MCF 10A (cell line): ENCODE measurements at places on chromosomes 2 and 18.

- DNase-seq: no peak
These were observed 129.0 kb downstream of the CABYR start for GRCh38 chr18:24267878-24268277.

DNA sequence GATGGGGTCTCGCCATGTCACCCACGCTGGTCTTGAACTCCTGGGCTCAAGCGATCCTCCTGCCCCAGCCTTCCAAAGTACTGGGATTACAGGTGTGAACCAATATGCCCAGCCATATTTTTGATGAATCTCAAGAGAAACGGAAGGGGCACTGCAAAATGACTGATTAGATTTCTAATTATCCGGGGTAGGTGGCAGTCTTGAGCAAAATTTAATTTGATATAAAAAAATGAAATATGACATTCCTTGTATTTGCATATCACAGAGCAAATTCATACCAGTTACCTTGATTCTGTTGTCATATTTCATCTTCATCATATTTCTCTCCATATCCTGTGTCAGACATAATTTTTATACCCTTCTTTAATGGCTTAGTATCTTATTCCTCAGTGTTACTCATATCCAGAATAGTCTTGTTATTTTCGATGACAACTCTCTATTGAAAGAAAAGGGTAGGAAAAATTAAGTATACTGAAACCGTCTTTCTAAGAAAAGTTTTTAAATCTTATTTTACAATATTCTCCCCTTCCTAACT lies 30.0 kb upstream of the RTN4 start:
- no peak for DNase-seq

DNA sequence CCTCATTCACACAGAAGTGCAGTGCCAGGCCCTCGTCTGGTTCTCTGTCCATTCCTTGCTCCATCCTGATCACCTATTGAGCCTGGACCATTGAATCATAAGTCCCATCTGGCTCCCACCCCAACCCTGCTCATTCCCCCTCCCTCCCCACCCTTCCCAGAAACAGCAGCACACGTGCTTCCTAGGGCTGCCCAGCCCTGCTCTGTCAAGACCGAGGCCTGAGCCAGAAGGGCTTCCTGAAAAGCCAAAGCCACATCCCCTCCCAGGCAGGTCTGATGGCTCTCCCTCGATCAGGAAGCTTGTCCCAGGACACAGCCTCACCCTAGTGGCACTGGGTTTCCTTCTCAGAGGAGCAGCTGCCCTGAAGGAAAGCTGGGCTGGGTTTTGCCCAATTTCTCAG lies 79.8 kb upstream of the FZD7 start:
- DNase-seq: no peak

- DNase-seq: no peak
These were observed 29.4 kb upstream of the YWHAQ start for GRCh38 chr2:9660154-9660553.

DNA sequence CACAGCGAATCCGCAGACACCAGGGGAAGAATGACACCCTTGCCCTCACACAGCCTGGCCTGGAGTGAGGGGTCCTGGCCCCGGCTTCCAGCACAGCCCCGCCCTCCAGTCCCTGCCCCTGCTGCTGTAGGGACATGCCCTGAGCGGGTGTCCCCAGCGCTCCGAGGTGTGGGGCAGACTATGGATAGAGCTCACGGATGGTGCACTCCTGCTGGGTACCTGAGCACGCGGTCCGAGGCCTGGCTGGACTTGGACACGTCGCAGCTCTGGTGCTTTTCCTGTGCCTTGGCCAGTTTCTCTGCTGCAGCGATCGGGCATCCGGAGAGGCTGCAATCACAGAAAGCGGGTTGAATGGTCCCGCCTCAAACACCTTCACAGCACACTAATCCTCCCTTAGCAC lies 165.7 kb upstream of the PXDN start:
- DNase-seq: no peak

- no peak for DNase-seq
These were observed 42.7 kb upstream of the ALPP start for GRCh38 chr2:232335859-232336215.

DNA sequence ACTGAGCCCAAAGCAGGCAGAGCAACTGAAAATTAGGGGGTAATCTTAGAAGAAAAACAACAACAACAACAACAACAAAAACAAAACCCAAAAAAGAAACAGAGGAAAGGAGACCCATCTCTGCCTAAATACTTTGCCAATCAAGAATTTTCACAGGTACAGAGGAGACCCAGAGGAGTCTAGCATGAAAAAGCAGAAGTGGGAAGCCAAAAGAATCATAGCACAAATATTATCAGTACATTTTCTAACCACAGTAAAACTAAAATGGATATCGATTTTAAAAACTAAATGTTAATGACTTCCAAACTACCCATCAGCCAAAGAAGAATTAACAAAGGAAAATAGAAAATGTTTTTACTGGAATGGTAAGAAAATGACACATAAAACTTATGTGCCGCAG lies 148.1 kb downstream of the BAZ2B start:
- no peak for DNase-seq

- DNase-seq: no peak
These were observed 1.8 kb downstream of the B3GNT7 start for GRCh38 chr2:231397011-231397927.

DNA sequence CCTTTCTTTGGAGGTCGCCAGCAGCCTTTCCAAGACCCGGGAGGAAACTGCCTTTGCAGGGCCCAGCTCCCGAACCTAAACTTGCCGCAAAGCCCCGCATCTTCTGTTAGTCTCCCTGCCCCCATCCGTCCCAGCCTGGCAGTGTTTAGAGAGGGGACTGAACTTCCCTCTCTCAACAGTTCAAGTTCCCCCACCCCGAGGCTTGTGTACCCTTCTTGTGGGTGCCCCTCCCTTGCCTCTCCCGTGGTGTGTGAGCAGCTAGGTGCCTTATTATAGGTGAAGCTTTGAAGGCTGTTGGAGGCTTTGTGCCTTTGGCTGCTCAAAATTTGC lies 1.4 kb downstream of the LBH start:
- no peak for DNase-seq

DNA sequence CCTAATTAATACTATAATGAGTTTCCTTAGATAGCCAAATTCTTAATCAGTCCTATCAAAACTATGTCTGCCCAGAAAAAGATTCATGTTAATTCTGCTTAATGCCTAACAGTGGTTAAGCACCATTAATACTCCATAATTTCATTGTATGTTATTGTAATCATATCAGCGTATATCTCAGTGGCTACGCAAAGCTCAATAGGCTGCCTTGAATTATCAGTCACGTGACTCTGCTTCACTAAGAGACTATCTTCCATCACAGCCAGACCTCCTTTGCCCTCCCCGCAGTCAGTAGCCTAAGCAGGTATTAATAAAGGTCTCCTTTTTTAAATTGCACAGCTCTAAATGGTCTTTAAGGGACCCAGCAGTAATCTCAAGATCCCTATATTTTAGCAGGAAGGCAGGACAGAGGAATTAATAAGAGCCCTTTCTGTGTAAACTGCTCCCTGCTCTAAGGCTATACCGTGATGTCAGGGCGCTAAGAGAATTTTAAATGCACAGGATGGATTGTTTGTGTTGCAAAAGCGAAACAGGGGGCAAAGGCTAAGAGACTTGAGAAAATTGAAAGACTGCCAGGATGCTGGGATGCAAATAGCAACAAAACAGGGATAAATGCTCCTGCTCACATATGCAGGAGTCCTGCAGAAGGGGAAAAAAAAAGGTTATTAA lies 215.6 kb upstream of the POU3F3 start:
- no peak for DNase-seq

DNA sequence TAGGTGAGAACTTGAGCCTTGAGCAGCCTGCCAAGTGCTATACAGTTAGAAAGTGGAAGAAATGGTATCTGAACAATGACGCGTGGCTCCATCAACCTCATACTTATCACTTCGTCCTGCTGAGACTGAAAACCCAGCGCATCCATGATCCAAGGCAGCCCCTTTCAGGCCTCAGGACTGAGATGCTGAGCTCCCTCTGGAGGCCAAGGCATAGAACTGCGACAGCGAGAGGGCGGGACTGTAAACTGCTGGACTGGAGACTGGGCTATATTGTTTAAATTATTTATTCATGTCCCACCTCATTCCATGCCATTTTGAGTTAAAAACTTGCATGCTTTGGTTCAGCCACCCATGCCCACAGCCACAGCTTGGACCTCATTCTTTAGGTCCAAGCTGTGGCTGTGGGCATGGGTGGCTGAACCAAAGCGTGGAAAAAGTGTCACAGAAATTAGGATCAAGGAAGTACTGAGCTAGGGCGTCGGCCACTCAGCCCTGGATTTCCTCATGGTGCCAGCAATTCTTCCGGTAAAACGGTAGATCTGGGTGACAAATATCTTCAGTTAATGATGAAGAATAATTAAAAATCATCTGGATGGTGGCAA lies 195.5 kb downstream of the L3MBTL4 start:
- no peak for DNase-seq

DNA sequence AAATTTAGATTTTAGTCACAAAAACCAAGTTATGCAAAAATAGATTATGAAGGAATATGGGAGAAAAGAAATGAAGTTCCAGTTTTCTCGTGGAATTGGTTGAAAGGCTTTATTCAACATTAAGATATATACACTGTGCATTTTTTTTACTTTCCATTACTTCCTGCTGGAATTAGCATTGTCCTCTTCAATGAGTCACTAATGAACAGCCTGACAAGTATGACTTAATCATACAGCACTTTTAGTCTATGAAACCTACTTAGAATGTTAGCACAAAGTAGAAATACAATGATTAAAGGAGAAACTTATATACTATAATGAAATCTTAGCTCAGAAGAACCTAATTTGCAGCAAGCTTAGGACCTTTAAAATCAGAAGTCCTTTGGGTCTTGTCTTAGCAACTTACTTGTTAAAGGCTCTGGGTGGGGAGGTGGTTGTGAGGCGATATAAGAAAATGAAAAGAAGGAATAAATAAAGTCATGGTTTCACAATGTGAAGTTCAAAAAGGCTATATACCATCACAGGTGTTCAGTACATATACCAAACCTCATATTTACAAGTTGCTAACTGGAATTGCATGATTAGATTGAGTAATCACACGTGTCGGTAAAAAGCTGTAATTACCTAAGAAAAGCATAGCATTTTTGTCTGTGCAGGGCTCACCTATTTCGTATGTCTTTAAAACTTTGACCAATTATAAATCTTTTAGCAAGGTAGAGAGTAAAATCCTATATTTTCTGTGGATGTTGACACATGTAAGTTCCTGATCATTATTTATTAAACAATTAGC lies 236.8 kb downstream of the CAMKMT start:
- DNase-seq: no peak

DNA sequence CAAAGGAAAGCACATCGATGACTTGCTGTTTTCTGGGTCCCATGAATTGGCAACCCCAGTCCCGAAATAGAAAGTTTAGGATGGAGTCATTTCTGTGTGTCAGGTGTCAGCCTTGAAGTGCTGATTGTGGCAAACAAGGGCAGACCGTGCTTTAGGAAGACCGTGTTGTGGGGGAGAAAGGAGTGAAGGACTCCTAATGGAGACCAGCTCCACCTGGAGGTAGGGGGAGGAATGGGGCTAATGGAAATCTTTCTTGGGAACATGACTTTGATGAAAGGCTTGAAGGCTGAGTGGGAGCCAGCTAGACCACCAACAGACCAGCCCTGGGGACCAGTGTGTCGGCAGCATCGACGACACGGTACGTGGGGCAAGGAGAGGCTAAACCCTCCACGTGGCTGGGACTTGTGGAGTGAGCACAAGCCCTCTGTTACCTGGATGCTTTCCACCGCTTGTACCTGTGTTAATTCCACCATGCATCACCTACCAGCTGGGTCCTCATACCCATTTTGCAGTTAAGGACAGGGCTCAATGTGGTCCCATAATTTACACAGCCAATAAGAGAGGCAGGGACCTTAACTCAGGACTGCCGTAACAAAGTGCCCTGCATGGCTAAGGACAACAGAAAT lies 104.2 kb downstream of the SH3BP4 start:
- DNase-seq: peak; percentile 69

- no peak for DNase-seq
These were observed 34.7 kb downstream of the EHBP1 start for GRCh38 chr2:62740221-62740620.

DNA sequence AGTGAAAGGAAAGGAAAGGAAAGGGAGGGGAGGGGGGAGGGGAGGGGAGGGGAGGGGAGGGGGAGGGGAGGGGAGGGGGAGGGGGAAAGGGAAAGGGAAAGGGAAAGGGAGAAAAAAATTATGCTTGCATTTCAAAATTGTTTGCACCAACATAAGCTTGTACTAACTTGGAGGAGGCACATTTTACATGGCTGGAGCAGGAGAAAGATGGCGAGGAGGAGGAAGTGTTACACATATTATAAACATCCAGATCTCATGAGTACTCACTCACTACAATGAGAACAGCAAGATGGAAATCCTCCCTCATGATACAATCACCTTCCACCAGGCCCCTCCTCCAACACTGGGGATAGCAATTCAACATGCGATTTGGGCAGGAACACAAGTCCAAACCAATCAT lies 660.2 kb upstream of the CDH2 start:
- no peak for DNase-seq

DNA sequence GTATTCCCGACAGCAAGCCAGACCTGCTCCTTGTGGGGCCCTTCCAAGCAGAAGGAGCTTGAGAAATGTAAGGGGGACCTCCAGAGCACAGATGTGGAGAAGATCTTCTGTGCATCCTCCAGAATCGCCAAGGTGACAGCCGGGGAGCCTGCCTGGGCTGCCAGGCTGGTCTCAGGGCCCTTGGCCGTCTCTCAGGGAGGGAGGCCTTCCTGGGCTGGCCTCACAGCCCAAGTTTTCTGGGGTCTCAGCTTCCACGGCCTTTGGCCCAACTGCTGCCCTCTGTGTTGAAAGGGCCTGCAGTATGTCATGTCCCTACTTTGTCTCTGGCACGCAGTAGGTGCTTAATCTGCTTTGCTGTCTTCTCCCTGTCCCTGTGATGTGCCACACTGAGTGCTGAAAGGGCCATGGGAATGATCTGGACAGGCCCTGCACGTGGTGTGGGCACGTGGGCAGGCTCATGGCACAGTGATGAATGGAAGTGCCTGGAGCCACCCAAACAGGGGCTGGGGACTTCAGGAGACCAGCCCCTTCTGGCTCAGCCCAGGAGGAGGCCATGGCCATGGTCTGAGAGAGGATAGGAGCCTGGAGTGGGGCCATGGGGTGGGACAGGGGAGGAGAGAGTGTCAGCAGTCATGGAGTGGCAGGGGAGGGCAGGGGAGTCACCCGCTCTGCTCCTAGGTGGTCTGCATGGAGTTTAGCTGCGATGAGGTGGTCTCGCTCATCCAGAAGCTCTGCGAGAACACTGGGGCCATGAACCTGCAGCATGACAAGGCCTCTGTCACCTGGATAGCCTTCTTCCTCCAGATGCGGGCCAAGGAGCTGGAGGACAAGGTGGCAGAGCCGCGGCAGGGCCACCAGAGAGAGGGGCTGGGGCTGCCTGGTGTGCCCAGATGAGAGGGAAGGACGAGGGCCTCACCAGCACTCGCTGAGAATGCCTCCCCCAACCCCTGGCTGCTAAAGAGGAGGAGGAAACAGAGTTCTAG lies 35.4 kb downstream of the HJURP start:
- no peak for DNase-seq

DNA sequence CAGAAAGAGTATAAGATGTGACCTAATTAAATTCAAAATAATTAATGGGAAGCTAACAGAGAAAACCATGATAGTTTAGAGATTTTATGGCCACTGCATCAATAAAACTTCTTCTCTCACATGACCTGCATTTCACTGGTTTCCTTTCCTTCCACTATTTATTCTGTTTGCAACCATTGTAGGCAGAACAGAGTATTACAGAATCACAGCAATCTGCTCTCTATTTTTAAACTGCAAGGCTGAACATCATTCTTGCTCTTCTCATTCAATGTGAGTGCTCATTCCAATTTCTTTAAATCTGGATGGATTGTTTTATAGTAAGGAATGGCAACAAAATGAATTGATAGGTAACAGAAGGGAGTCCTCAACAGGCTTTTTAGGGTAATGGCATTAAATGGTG lies 715.5 kb upstream of the RAB6C start:
- DNase-seq: no peak

GRCh38 chr2:241121008-241121407 lies 18.9 kb upstream of the MTERF4 start:
- DNase-seq: no peak
